Stimulated activated CD4-positive, alpha-beta T cell treated with anti-CD3 and anti-CD28 coated beads, Interleukin-12 subunit alpha, Interleukin-12 subunit beta, amount 100 ng/mL, for 48 hours (primary cell): ENCODE measurements at places on chromosomes 5 and 9.

DNA sequence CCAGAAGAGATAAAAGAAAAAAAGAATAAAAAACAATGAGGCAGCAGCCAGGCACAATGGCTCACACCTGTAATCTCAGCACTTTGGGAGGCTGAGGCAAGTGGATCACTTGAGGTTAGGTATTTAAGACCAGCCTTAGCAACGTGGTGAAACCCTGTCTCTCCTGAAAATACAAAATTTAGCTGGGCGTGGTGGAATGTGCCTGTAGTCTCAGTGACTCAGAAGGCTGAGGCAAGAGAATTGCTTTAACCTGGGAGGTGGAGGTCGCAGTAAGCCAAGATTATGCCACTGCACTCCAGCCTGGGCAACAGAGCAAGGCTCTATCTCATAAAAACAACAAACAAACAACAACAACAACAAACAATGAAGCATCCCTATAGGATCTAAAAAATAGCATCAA, 121.5 kb downstream of the HMHB1 start:
- DNase-seq = no peak

GRCh38 chr5:140162781-140163180, 12.2 kb upstream of the CYSTM1 start:
- DNase-seq = no peak

GRCh38 chr9:136925414-136926153, 19.0 kb downstream of the FBXW5 start:
- DNase-seq = no peak

GRCh38 chr9:126236273-126236672, 90.4 kb upstream of the MVB12B start:
- DNase-seq = no peak

- DNase-seq = no peak
These were observed 734.6 kb upstream of the PTPRD start for GRCh38 chr9:11347437-11347836.

- no peak for DNase-seq
These were observed 644 bp downstream of the NIM1K start for GRCh38 chr5:43192558-43193180.

DNA sequence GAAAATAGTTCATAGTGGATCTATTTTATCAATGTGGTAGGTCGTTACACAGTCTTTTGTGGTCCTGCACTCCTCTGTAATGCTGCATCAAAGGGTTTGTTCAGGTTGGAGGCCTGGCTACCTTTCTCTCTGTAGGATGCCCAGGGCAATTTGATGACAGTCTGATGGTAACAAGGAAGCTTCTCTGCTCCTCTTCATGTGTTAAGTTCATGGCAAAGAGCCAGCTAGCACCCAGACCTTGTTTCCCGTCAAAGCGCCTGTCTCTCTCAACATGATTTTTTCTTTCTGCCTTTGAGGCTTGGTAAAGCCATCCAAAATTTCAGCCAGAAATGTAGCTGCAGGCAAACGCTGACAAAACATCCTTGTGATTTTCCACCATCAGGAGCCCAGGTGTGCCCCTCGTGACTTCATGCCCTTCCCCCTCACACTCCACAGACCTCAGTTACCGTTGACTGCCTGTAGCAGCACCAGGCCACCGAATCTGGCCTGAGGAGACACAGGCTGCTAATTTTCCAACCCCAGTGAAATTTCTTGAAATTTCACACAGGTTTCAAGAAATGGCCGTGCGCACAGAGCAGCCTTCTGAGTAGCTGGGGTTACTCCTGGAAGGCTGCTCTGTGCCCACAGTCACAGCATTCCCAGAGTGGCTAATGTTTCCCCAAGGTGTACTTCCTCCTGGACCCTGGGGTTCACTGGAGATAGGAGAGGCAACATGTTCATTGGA, 292.7 kb downstream of the CWC27 start:
- no peak for DNase-seq
